ENCODE measurements at places on chromosomes 11 and 22.

- no peak for DNase-seq
Measured at GRCh38 chr11:100546714-100547113, 140.4 kb upstream of the ARHGAP42 start.

GRCh38 chr11:93662175-93662570 is 691 bp downstream of the CEP295 start:
- DNase-seq, result no peak

GRCh38 chr22:38712486-38713207 is 6.9 kb downstream of the GTPBP1 start:
- DNase-seq, result no peak

GRCh38 chr11:111906680-111907079 is 4.9 kb downstream of the CRYAB start:
- no peak for DNase-seq

DNA sequence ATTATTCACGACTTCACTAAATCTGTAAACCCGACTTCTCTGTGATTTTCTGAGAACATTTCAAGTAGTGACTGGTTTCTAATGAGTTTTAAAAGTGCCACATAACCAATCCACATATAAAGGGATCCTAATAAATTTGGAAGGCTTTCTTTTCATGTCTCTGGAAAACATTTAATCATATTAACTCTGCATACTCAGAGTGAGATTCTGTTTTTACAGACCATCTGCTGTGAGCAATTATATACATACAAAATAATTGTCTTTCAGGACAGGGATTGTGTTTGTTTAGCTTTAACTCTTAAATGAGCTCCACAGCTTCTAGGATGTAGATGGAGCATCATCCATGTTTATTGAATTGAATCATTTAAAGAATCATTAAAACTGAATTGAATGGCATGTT is 65.1 kb downstream of the PRMT3 start:
- no peak for DNase-seq

GRCh38 chr11:28227460-28227859 is 119.3 kb downstream of the METTL15 start:
- DNase-seq, result no peak

- no peak for DNase-seq
Measured at GRCh38 chr11:67397536-67397935, 4.1 kb downstream of the PPP1CA start.

- DNase-seq, result no peak
Measured at GRCh38 chr11:82720267-82721065, 13.2 kb downstream of the FAM181B start.

DNA sequence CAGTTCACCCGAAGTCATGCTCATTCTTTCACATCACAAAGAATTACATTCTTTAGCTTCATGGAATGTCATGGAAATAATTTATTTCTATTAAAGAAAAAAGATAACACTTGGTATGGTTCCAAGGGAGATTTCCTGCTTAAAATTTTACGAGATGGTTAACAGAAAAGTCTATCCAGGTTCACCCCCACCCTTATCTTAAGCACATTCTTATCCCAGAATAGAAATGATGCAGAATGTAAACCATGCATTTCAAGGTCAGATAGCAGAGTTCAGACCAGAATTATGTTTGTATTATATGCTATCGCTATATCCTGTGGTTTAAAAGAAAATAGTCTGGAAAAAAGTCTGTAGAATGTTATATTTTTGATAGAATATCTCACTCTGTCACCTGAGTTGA is 58.7 kb downstream of the GAS2 start:
- DNase-seq, result no peak

All from gastrocnemius medialis (tissue), 4 donors.